ENCODE measurements at places on chromosomes 2 and 18.

DNA sequence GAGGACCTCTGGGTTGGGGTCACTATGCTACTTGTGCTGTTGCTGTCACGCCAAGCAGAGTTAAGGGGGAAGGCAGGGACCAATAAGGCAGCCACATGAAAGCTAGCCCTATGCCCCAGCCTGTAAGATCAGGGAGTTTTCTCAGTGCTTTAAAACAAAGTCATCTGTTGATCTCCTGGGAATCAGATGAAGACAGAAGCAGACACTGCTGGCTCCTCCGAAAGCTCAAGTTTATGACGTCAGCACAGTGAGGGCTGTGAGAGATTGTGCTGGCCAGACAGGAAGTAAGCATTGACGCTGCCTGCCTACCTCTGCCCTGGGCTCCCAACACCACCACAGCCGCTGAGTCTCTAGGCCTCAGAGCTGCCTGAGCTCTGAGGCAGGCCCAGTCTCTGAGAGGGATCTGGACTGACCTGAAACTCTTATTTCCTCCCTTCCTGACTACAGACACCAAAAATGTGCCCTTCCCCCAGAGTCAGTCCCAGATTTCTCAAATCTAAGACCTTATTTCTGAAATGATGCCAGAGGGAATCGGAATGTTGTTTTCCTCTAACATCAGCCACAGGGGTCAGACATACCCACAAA, 118.1 kb upstream of the EPAS1 start:
- peak; percentile 90 for DNase-seq

GRCh38 chr2:134225841-134226240, 28.0 kb upstream of the MGAT5 start:
- no peak for DNase-seq

DNA sequence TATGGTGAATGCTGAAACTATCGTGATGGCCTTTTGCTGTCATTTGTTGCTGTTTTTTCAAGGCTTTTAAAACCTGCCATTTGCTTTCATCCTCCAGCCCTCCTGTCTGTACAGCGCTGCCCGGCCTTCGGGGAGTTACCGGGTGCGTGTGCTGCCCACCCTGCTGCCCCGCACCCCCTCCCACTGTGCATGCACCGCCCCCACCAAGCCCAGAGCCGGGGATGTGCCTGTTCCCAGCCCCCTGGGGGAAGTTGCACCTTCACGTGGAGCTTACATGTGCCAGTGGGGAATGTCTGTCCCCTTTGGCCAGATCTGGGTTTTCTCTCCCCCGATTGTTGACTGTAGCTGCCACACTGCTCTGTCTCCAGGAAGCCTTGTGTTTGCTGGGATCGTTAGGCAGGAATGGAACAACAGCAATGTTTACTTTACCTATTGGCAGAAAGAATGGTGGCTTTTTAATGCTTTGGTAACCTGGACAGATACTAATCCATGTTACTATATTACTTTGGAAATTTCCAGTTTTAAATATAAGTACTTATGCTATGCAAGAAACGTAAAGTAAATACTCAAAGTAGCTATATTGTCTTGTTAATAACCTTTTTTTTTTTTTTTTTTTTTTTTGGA, 64.8 kb upstream of the RBM44 start:
- no peak for DNase-seq

DNA sequence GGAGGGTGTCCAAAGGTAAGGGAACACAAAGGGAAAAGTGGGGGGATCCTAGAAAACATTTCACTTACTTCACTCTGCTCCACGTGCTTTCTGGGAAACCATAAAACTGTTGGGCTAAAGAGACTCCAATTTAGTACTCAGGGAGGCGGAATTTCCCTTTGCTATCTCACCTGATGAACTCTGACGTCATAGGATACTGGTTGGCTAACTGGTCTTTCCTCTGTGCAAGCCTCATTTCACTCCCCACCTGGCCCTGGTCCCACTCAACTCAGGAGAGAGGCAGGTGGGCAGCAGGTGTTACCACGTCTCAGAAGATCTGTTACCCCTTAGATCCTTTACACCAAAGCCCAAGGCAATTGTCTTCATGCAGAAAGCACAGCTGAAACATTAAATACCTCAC, 51.8 kb upstream of the PMAIP1 start:
- no peak for DNase-seq

DNA sequence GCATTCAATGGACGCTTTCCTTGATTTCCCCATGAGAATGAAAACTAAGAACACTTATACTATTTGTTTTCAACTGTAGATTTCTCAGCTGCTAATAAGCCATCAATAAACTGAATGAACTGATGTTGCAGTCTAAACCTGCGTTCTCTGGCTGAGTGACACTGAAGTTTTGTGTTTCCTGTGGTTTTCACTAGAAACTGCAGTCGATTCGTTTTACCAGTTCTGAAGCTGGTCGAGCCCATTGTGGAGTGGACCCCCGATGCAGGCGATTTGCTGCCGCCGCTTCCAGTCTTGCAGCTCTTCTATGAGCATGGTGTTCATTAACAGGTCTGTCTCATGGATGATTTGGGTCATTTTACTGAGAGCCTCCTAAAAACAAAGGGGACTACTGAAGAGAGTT, 50.6 kb upstream of the STAT1 start:
- no peak for DNase-seq

- no peak for DNase-seq
These were observed 8.0 kb upstream of the CFAP221 start for GRCh38 chr2:119536211-119536610.

DNA sequence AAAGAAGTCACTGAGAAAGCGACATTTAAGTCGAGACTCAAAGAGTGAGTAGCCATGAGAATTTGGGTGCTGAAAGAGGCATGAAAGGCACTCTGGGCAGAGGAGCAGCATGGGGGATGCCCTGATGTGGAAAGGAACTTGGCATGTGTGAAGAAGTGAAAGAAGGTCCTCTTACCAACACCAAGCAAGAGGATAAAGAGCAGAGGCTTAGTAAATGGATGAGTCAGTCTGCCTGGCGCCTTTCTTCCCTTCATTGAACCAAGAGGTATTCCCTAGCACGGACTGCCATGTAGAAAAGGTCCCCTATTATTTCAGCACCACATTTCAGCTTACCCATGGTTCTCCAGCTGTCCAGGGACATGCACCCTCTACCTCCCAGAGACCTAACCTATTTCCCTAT, 221.1 kb upstream of the NRP2 start:
- DNase-seq: no peak

GRCh38 chr2:98555696-98556095, 52.6 kb downstream of the COA5 start:
- DNase-seq: no peak

GRCh38 chr2:204973616-204974015, 428.3 kb downstream of the PARD3B start:
- no peak for DNase-seq

GRCh38 chr18:24064391-24065100, 50.0 kb downstream of the TTC39C start:
- no peak for DNase-seq

GRCh38 chr2:155525199-155525598, 807.3 kb downstream of the NR4A2 start:
- DNase-seq: no peak
